Activated naive CD8-positive, alpha-beta T cell treated with anti-CD3 and anti-CD28 coated beads, Interleukin-2, amount 10 ng/mL, durations not matched to agents 7 days and 5 days (primary cell): ENCODE measurements at places on chromosomes 6 and 20. TPM values are rescaled to one million over a fixed set of nuclear protein-coding genes. Genes with fewer than 3 reads are reported as not detected.

SLC12A5 gene
- total RNA-seq: 1.9 TPM

MLN gene
- not detected for total RNA-seq

ZBTB46 gene
- total RNA-seq: 0.25 TPM

BPI gene
- total RNA-seq: not detected

FGD2 gene
- total RNA-seq: 9.8 TPM

VEGFA gene
- 33.6 TPM for total RNA-seq

SLC24A3 gene
- total RNA-seq: not detected

DAAM2 gene
- total RNA-seq: not detected

NXT1 gene
- total RNA-seq: 29.9 TPM

TLDC2 gene
- total RNA-seq: not detected

USP49 gene
- total RNA-seq: 5.8 TPM

OOEP gene
- total RNA-seq: 1.1 TPM

DNA sequence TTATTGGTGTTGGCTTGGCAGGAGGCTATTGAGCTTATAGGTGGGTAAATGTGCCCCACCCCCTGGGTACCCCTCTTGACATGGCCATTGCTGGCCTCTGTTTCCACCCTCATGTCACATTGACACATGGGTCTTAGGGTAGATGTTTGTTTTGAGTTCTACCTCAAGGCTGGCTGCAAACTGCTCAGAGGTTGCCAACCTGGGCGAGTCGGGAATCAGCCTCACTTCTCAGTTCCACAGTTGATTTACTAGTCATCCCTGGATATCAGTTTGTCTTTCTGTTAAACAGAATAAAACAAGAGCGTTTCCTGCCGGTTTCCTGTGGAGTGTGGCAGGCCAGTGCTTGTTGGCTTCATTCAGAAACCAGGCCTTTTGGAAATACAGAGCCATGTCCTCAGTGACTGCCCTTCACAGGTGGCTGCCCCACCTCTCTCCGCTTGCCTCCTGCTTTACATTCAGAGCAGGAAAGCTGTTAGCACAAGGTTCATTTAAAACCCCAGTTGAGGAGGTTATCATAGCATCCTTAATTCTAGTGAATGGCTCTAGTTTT, 105.6 kb downstream of the TCP11 start:
- peaks cover 5% of the 10 kb centered on the region for H3K4me1 ChIP-seq
- no peak for DNase-seq
- H3K27me3 ChIP-seq: no peaks in the 10 kb centered on the region
- H3K4me3 ChIP-seq: no peak overlapping the region
- H3K36me3 ChIP-seq: peaks cover 2% of the 10 kb centered on the region
- no peak overlapping the region for H3K27ac ChIP-seq

DNA sequence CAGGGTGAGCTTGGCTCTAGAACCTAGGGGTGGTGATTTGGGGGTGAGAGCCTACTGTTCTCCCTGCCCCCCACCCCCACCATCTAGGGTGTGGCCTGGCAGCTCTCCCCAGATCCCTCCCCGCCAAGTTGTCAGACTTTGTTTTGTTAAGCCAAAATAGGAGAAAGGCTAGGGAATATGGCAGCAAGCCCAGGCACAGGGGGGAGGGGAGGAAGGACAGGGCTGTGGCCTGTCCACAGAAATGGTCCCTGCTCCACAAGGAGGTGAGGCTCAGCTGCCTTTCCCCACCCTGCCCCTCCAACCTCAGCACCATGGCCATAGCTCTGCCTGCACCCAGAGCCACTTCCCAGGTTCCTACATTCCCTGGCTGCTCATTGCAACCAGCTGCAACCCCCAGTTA, 17.2 kb downstream of the SCUBE3 start:
- no peaks in the 10 kb centered on the region for H3K36me3 ChIP-seq
- no peak overlapping the region for H3K4me3 ChIP-seq
- H3K27me3 ChIP-seq: no peaks in the 10 kb centered on the region
- H3K27ac ChIP-seq: no peak overlapping the region

DNA sequence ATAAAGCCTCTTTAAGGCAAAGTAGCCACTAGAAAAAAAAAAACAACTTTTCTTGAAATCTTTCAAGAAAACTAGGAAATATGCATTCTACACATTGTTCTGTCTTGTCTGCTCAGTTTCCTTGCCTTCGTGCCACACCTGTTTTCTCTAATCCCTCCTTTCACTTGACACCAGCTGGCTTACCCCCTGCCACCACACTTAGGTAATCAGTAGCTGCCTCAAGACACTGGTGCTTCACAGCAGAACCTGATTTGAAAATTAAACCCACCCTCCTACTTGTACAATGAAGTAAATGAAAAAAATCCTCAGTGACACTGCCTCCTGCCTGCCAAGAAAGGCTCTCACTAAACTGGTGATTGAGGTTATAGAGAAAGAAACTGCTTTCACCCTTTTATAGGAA, 45.8 kb upstream of the SCML4 start:
- DNase-seq: no peak
- H3K4me3 ChIP-seq: no peak overlapping the region
- H3K4me1 ChIP-seq: peaks cover 7% of the 10 kb centered on the region
- peaks cover 6% of the 10 kb centered on the region for H3K36me3 ChIP-seq

- no peak for DNase-seq
- peaks cover 2% of the 10 kb centered on the region for H3K27me3 ChIP-seq
- no peak overlapping the region for H3K4me3 ChIP-seq
- no peaks in the 10 kb centered on the region for H3K4me1 ChIP-seq
- H3K27ac ChIP-seq: no peak overlapping the region
- H3K36me3 ChIP-seq: no peaks in the 10 kb centered on the region
These were observed 32.8 kb upstream of the SSTR4 start for GRCh38 chr20:23002276-23002675.

GRCh38 chr20:20085812-20086211, 33.5 kb downstream of the CFAP61 start:
- DNase-seq: no peak
- no peaks in the 10 kb centered on the region for H3K36me3 ChIP-seq
- peaks cover 5% of the 10 kb centered on the region for H3K27me3 ChIP-seq
- H3K4me1 ChIP-seq: no peaks in the 10 kb centered on the region
- no peak overlapping the region for H3K4me3 ChIP-seq
- H3K27ac ChIP-seq: no peak overlapping the region

- no peak overlapping the region for H3K4me3 ChIP-seq
- H3K27me3 ChIP-seq: no peaks in the 10 kb centered on the region
- DNase-seq: no peak
- peaks cover 4% of the 10 kb centered on the region for H3K4me1 ChIP-seq
- H3K27ac ChIP-seq: no peak overlapping the region
These were observed 191.2 kb downstream of the UTRN start for GRCh38 chr6:144476286-144476685.

- H3K27me3 ChIP-seq: no peaks in the 10 kb centered on the region
- H3K27ac ChIP-seq: peak overlapping the region; percentile 91
- DNase-seq: peak; percentile 55
- H3K4me3 ChIP-seq: peak overlapping the region; percentile 99
- H3K36me3 ChIP-seq: peaks cover 52% of the 10 kb centered on the region
- peaks cover 50% of the 10 kb centered on the region for H3K4me1 ChIP-seq
These were observed 1.9 kb downstream of the BCL2L1 start for GRCh38 chr20:31720486-31721407.

GRCh38 chr6:87822011-87822410, 120.0 kb upstream of the AKIRIN2 start:
- H3K36me3 ChIP-seq: no peaks in the 10 kb centered on the region
- DNase-seq: no peak
- H3K4me3 ChIP-seq: no peak overlapping the region
- H3K27me3 ChIP-seq: no peaks in the 10 kb centered on the region
- no peak overlapping the region for H3K27ac ChIP-seq
- no peaks in the 10 kb centered on the region for H3K4me1 ChIP-seq

- peaks cover 4% of the 10 kb centered on the region for H3K27me3 ChIP-seq
- no peaks in the 10 kb centered on the region for H3K36me3 ChIP-seq
- H3K4me3 ChIP-seq: no peak overlapping the region
These were observed 366.7 kb upstream of the MAP3K7 start for GRCh38 chr6:90953405-90954161.

DNA sequence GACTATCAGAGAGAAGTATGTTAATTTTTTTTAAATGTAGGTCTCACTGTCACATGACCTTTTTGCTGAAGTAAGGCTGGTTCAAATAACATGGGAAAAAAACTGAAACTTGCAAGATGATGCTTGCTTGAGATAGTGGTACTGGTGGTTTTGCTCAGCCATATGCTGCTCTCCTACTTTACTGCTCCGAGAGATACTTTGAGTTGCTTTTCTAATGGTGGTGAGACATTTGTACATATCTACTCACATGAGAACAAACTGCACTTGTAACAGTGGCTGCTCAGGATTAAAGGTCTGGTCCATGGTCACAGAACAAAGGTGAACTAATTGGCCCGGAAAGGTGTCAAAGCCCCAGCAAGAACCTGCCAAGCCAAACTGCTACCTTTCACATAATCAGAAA, 106.2 kb upstream of the BEND3 start:
- H3K27ac ChIP-seq: no peak overlapping the region
- no peak overlapping the region for H3K4me3 ChIP-seq
- H3K4me1 ChIP-seq: peaks cover 3% of the 10 kb centered on the region
- H3K36me3 ChIP-seq: peaks cover 2% of the 10 kb centered on the region
- no peak for DNase-seq

GRCh38 chr6:75986935-75987334, 85.5 kb downstream of the IMPG1 start:
- H3K4me3 ChIP-seq: no peak overlapping the region
- no peaks in the 10 kb centered on the region for H3K36me3 ChIP-seq
- no peak for DNase-seq
- H3K27ac ChIP-seq: no peak overlapping the region
- H3K4me1 ChIP-seq: no peaks in the 10 kb centered on the region

DNA sequence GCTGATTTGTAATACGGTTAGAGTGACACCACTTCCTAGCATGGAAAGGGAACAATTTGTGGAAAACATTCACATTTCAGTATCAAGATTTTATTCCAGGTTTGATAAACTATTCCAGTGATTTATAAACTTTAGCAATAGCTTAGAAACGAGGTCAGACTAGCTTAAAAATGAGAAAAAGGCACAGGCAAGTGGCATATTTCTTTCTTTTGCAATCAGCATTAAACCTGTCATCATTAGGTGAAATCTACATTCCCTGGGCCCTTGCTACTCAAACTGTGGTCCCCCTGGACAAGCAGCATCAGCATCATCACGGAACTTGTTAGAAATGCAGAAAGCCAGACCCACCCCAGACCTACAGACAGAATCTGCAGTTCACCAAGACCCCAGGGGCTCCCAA, 29.9 kb downstream of the TBC1D7 start:
- peaks cover 13% of the 10 kb centered on the region for H3K4me1 ChIP-seq
- H3K36me3 ChIP-seq: peaks cover 38% of the 10 kb centered on the region
- no peak for DNase-seq
- H3K4me3 ChIP-seq: no peak overlapping the region

GRCh38 chr6:46299253-46299652, 128.5 kb upstream of the ENPP5 start:
- H3K4me3 ChIP-seq: no peak overlapping the region
- H3K36me3 ChIP-seq: no peaks in the 10 kb centered on the region
- H3K4me1 ChIP-seq: no peaks in the 10 kb centered on the region
- H3K27me3 ChIP-seq: peaks cover 21% of the 10 kb centered on the region

- peaks cover 4% of the 10 kb centered on the region for H3K27me3 ChIP-seq
- no peak for DNase-seq
- no peaks in the 10 kb centered on the region for H3K4me1 ChIP-seq
These were observed 9.6 kb downstream of the GATA5 start for GRCh38 chr20:62466072-62466760.

GRCh38 chr20:46683939-46684750, 5.1 kb downstream of the TP53RK start:
- H3K27me3 ChIP-seq: no peaks in the 10 kb centered on the region
- H3K36me3 ChIP-seq: peaks cover 15% of the 10 kb centered on the region
- H3K27ac ChIP-seq: peak overlapping the region; percentile 22
- H3K4me1 ChIP-seq: peaks cover 38% of the 10 kb centered on the region
- DNase-seq: no peak

DNA sequence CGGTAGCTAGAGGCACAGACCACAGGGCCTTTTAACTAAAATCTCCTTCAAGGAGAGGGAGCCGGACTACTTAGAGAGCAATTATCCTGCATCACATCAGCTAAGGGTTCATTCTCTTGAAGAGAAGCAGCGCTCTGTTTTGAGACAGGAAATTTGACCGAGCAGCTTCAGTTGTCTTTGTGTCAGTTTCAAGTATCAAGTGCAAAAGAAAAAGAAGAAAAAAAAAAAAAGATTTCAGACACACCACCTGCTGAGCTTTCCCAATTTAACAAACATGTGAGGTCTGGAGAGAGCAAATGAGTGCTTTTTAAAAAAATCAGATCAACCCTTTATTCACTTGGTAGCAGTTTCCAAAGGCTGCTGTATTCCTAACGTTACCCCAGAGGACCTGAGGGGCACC, 273.5 kb upstream of the POU3F2 start:
- H3K27me3 ChIP-seq: no peaks in the 10 kb centered on the region
- H3K27ac ChIP-seq: no peak overlapping the region
- H3K4me1 ChIP-seq: no peaks in the 10 kb centered on the region
- DNase-seq: no peak

GRCh38 chr6:153131037-153131981, at the start of gene RGS17:
Gene RGS17, minus strand, starts transcription at chr6:153131282. Its CDS starts 87,264 bp downstream, at chr6:153044018.
- peak; percentile 39 for DNase-seq
- H3K4me1 ChIP-seq: peaks cover 7% of the 10 kb centered on the region
- peak within 1 kb of the TSS; percentile 75 for H3K4me3 ChIP-seq
